NCI-H1092 (cell line): ENCODE measurements at places on chromosomes 5 and 9.
A peak's percentile ranks its signal among the peaks of the same experiment; 100 is the strongest.

GRCh38 chr5:71652803-71653543, 65.8 kb downstream of the MCCC2 start:
- DNase-seq: no peak

- DNase-seq: peak; percentile 91
Measured at GRCh38 chr9:101443364-101443771, 7.8 kb upstream of the ALDOB start.

- no peak for DNase-seq
Measured at GRCh38 chr5:167503926-167504720, 787.3 kb upstream of the WWC1 start.

- DNase-seq: no peak
Measured at GRCh38 chr9:76701441-76702039, 62.7 kb upstream of the PCA3 start.

- DNase-seq: no peak
Measured at GRCh38 chr5:56481428-56482357, 248.6 kb upstream of the ANKRD55 start.

GRCh38 chr9:124660341-124660801, 110.7 kb downstream of the NR6A1 start:
- peak; percentile 62 for DNase-seq
